IMR-90 (cell line): ENCODE measurements at places on chromosomes 2 and 18. TPM values are rescaled to one million over a fixed set of nuclear protein-coding genes. Genes with fewer than 3 reads are reported as not detected.

FAM237A gene
- not detected in 2 replicates for total RNA-seq

- DNase-seq, result peak; percentile 91
These were observed 207.6 kb downstream of the ANAPC1 start for GRCh38 chr2:111676291-111676822.

DNA sequence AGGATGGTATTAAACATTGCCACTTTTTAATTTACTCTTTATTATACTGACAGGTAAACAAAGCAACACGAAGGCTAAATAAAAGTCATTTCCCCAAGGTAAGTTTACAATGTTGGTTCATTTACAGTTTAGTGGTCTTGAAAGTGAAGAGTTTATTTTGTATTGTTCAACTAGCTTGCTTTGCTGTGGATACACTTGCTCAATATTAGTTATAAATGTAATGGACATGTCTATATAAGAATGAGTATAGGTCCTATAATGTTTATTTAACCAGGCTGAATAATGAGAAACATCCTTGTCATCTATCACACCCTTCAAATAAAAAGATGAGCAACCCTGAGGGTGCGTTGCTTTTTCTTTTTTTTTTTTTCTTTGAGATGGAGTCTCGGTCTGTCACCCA, 1129.4 kb downstream of the TSN start:
- no peak for DNase-seq

- DNase-seq, result no peak
These were observed 778 bp downstream of the DYNC2LI1 start for GRCh38 chr2:43774617-43775016.

DNA sequence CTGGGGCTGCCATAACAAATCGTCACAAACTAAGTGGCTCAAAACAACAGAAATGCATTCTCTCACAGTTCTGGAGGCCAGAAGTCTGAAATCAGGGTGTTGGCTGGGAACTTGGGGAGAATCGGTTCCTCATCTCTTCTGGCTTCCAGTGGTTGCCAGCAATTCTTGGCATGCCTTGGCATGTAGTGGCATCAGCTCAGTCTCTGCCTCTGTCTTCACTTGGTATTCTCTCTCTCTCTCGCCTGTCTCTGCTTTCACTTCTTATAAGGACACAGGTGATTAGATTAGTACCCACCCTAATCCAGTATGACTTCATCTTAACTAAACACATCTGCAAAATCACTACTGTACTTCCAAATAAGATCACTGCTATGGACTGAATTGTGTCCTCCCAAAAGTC, 695.4 kb upstream of the ID2 start:
- DNase-seq, result no peak
